Activated gamma-delta T cell (primary cell): ENCODE measurements at places on chromosomes 5 and 9.

- DNase-seq = no peak
Measured at GRCh38 chr5:40928886-40929448, 19.7 kb downstream of the C7 start.

GRCh38 chr5:176853151-176853778 lies 42.9 kb downstream of the UNC5A start:
- DNase-seq = no peak

DNA sequence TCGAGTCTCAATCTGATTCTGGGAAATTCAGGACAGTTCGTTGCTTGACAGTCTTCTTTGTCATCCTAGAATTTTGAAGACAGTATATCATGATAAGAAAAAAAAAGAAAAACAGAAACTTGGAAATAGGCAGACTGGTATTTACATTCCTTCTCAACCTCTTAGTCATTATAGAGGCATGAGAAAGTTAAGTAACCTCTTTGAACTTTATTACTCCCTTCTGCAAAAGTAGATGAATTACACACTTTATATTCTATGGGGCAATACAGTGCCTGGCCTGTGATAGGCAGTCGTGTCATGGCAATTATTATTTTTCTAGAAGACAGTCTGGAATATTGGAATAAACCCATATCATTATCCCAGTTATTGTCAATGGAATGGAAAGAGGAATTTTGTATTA lies 828.9 kb downstream of the TLR4 start:
- DNase-seq = no peak

DNA sequence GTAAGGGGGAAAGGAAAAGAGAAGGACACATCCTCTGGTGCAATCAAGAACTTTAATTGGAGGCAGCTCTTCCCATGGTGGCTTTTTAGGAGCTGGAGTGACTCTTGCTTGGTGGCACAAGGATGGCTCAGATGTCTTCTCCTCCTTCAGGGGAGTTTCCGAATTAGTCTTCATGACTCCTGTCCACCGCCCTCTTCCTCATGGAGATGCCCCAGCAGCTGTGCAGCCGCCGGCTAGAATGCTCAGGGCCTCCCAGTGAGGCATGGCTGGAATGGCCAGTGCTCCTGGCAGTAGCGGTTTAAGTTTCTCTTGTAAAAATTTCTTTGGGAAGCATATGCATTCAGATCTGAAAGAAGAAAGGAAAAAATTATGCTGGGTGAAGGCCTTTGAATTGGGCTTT lies 8.8 kb upstream of the TEX53 start:
- no peak for DNase-seq

DNA sequence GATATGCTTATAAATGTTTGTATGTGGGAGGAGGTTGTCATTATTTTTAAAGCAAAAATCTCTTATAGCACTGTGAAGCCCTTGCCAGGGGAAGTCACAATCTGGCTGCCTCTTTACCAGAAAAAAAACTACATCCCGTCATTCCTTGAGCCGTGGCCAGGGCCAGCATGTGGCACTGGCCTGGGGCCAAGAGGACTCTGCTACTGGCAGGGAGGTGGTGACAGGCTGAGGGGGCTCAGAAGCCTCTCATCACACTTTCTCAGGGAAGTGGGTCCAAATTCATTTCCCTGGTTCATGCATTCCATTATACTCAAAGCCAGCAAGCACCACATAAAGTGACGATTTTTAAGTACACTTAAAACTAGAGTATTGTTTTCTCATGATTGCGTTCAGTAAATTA lies 457.3 kb downstream of the ZNF608 start:
- DNase-seq = no peak

- DNase-seq = no peak
Measured at GRCh38 chr5:11477786-11478185, 426.5 kb downstream of the CTNND2 start.

DNA sequence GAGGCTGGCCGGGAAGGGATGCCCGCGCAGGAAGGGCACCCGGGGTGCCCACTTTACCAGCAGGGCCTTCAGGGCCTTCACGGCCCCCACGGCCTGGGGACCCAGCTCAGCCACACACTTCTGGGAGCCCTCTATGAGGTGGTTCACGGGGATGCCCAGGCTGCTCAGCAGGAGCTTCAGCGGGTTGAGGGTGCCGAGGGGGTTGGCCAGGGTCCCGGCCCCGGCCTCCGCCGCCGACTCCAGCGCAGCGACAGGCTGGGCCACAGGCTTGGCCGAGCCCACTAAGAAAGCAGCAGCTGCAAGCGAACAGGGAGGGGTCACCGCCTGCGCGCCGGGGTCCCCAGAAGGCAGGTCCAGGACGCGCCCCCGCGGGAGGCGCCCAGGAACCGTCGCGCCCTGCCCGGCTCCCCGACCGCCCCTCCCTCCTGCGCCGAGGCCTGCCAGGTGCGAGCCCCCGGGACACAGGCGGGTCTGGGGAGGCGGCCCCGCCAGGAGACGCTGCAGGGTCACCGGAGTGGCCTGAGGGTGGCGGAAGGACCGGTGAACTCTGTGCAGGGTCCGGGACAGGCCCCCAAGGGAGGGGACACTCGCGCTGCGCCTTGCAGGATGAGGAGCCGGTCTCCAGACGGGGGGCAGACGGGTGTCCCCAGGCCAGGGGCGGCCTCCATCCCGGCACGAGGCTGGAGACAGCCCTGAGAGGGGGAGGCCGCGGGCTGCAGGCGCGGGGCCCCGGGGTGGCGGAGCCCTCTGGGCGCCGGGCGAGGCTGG lies 572 bp downstream of the SCGB3A1 start:
- DNase-seq = no peak

DNA sequence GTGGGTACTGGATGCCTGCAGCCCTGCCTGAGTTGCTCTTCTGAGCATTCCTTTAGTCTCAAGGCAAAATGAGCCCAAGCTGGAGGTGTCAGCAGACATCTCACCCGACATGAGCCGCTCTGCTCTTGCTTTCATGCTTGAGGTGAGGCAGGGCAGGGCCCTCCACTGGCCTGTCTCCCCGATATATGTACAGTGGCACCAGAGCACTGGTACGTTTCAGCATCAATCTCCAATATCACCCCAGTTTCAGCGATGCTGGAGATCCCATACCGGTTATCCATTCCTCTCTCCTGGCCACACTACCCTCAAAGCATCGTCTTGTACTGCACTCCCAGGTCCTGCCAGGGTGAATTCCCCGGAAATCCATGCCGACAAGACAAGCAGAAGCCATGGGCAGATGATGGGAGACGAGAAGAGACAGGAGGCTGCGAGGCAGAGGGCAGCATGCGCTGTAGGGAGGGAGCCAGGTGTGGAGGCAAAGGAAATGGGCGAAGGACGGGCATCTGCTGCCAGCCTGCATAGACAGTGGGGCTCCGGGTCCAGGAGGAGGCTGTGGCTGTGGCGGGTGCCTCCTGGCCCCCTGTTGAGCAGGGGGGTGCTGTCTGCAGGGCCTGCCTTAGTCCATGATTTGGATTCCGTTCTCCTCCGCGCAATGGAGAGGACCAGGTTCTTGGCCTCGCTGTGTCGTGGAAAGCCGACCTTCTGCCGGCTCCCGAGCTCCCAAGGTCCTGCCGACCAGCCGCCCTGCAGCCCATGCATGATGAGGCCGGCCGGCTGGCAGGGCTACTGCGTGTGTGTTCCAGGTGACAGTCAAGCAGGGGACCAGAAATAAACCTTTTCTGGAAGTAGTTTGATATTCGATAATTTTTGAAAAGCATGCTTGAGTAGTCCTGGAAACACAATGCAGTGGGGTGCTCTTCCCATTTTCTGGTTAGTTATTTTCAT lies 152.2 kb upstream of the IRX2 start:
- no peak for DNase-seq

- peak; percentile 58 for DNase-seq
Measured at GRCh38 chr5:35924950-35925722, 13.3 kb downstream of the CAPSL start.

DNA sequence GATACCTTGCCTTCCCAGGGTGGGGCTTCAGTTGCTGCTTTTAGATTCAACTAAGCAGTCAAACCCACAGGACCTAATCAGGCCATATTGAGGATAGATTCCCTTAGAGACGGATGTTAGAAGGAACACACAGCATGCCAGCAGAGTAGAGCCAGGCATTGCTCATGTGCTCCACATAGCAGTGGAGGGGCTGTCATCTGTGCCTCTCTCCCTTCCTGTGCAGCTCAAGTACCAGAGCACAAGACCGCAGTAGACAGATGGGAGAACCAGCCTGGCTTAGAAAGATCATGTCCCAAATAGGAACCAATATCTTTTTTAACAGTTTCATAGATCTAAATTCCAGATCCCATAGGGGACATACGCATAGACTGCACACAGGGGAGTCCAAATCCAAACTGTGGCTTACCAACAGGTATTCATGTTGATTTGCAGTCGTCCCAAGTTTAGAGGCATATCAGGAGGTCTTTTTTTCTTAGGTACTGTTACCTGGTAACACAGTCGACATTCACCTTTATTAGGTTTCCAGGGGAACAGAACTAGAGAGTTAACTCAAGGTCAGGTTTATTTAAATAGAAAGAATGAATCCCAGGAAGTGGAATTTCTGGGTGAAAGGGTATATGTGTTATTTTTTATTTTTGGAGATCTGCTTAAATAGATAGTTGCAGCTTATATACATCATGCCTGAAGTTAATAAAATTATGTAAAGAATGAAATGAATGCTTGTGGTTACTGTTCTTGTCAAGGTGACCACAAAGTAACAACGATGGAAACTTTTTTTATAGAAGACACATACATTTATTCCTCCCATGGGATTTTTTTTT lies 43.5 kb upstream of the PCAT7 start:
- DNase-seq = no peak

GRCh38 chr9:98594546-98595160 lies 114.1 kb downstream of the GABBR2 start:
- DNase-seq = no peak

DNA sequence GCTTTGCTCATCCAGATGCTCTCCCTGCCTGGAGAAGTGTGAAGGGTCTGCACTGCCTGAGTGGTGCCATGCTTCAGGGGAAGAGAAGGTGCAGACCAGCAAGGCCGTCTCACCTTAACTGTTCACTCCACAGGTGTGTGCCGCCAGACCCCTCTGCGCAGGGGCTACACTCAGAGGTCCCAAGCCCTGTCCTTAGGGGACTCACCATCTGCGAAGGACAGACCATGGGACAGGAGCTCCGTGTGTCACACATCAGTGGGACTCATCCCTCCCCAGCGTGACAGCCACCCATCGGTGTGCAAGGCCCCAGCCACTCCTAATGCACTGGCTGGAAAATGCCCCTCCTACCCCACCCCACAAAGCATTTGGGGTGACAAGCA lies 142.9 kb downstream of the OLFM1 start:
- DNase-seq = no peak

DNA sequence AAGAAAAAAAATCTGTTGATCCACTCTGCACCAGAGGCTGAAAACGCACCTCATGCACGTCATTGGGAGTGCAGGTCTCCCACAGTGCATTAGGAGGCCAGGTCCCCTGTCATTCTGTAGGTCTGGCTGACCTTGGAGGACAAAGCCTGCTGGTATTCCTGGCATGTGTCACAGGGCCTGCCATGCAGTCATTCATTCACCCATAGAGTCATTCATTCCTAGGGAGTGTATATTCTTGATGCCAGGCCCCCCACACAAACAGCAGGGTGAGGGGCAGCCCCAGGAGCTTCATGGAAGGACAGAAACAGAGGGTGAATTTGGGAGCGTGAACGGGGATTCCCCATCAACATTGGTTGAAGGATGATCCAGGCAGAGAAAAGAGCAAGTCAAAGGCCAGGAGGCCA lies 2.2 kb downstream of the GBGT1 start:
- no peak for DNase-seq

DNA sequence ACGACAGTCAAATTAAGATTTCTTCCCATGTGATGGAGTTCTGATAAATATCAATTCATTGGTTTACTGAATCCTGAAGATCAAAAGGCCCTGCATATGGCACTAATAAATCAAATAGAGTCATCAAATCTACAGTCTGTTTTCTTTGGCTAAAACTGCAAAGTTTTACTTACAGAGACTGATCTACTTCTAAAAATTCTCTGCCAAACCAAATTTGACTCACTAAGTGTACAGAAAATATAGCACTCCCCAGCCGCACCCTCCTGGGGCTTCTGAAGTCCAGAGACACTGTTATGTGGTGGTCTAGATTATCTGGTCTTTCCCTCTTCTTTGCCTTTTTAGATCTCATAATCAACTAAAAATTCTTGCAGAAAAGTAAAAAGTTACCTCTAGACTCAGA lies 237.7 kb downstream of the MLLT3 start:
- no peak for DNase-seq

- no peak for DNase-seq
Measured at GRCh38 chr5:160369990-160370712, at the start of gene C1QTNF2. C1QTNF2 (minus strand) TSS chr5:160370626; CDS start chr5:160355011, 15,615 bp downstream.

GRCh38 chr9:137300567-137301080 lies 1.4 kb downstream of the NRARP start:
- DNase-seq = no peak

GRCh38 chr9:95715868-95716435 lies 159.5 kb upstream of the ERCC6L2 start:
- DNase-seq = no peak

GRCh38 chr9:5113994-5114748 lies 71.3 kb downstream of the INSL6 start:
- DNase-seq = no peak

GRCh38 chr5:89208811-89209210 lies 325.8 kb upstream of the MEF2C start:
- no peak for DNase-seq

DNA sequence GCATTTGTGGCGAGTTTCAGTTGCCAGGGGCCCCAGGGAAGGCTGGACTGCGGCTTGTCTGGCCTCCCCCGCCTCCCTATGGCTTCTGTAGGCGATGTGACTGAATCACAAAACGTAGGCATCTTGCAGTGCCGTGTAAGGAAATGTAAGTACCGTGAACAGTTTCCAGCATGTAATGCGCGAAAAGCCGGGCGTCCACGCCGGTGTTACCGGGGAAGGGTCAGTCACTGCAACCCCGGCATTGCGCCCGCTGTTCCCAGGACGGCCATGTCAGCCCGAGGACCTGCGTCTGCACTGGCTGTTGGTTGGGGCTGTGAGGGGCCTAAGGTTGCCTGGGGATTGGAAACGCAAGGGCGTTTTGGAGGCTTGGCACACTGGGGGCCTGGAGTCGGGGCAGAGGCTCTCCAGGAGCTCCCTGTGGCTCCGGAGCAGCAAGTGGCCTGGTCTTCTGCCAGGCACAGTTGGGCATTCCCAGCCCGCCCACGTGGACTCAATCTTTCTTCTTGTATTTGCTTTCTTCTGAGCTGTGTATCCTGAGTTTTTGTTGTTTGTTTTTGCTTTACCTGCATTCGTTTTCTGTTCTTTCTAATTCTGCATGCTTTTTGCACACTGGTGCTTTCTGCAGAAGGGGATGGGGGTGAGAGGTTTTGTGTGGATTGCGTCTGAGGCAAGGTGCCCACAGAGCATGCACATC lies 36.9 kb upstream of the PLEKHG4B start:
- no peak for DNase-seq

- DNase-seq = no peak
Measured at GRCh38 chr9:37531699-37532098, 44.5 kb downstream of the FBXO10 start.
